ENCODE measurements at places on chromosomes 6 and 20. TPM values are rescaled to one million over a fixed set of nuclear protein-coding genes. Genes with fewer than 3 reads are reported as not detected.

- no peak for DNase-seq
Observed at GRCh38 chr20:63007360-63007645, 539 bp upstream of the BHLHE23 start.

DNA sequence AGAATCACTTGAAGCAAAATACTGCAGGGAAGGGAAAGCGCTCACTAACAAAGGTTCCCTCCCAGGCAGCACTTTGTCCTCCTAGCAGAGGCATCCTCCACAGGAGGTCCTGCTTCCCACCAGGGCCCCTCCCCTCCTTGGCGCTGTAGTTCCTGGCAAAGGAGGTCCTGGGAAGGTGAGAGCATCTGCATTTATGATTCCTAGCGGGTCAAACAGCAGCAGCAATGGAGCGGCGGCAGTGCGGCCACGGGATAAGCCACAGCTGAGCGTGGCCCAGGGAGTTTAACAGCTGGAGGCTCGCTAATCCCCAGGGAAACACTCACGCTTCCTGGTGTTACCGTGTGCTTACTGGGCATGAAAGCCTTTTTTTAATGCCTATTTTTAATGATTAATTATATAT, 185.8 kb downstream of the TTLL2 start:
- no peak for DNase-seq

DNA sequence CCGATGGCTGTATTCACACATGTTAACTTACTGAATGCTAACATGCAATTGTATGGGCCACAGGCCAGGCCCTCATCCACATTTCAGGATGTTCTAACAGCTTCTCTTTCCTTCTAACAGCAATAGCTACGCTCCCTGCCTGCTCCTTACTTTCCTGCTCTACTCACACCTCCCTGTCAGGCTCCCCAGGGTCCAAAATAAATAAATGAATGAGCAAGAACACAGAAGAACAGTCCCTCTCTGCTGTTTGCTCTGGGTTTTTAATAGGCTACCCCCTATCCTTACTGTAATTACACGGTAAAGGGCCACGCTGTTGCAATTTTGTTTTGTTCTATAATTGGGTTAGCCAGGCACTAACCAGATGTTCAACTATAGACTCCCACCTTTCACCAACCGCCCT, 135.6 kb downstream of the GMDS start:
- no peak for DNase-seq

DNA sequence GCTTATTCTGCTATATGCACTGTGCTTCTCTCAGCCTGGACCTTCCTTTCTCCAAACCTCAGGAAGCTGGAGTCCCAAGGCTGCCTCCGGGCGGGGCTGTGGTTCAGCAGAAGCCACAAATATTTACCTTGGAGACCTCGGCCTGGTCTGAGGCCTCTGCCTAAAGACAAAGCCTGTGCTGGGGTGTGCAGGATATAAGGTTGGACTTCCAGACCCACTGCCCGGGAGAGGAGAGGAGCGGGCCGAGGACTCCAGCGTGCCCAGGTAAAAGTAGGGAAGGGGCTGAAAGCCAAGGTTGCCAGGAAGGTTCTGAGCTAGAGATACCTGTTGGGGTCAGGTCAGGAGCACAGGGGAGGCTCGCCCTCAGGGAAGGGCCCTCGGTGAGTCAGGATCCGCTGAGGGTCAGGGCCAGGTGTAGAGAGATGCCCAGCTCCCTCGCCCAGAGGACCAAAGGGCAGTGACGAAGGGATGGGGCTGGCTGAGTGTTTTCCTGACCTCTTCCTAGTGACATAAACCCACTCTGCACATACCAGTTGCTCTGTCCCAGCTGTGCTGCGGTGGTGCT, at the start of gene BPIFB1:
Gene BPIFB1, plus strand, starts transcription at position 224 of the 565 bp plus-strand sequence. CDS start 2,860 bp downstream, outside the sequence.
- no peak for DNase-seq

GRCh38 chr6:41578217-41579087, 32.3 kb downstream of the FOXP4 start:
- no peak for DNase-seq

GRCh38 chr6:21596145-21596948, 2.8 kb downstream of the SOX4 start:
- DNase-seq: peak; percentile 69

GRCh38 chr6:131281471-131282270, 146.4 kb downstream of the AKAP7 start:
- peak; percentile 25 for DNase-seq

GRCh38 chr6:134138226-134138975, 86.0 kb upstream of the SLC2A12 start:
- no peak for DNase-seq

The CNKSR3 gene
- total RNA-seq: 28.3 TPM
